ENCODE measurements at places on chromosomes 1 and 21.

GRCh38 chr1:151978922-151979321 lies 14.7 kb downstream of the S100A10 start:
- DNase-seq = no peak

DNA sequence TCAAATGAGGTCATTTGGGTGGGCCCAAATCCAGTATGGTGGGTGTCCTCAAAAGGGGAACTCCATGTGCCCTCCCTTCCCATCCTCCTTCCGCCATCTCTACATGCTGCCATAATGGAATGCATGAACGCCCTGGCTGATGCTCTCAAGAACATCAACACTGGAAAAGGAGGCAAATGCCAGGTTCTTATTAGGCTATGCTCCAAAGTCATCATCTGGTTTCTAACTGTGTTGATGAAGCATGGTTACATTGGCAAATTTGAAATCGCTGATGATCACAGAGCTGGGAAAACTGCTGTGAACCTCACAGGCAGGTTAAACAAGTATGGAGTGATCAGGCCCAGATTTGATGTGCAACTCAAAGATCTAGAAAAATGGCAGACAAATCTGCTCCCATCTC lies 16.6 kb upstream of the TRIM45 start:
- DNase-seq = no peak

GRCh38 chr1:89687254-89687653 lies 54.3 kb downstream of the LRRC8C start:
- no peak for DNase-seq

DNA sequence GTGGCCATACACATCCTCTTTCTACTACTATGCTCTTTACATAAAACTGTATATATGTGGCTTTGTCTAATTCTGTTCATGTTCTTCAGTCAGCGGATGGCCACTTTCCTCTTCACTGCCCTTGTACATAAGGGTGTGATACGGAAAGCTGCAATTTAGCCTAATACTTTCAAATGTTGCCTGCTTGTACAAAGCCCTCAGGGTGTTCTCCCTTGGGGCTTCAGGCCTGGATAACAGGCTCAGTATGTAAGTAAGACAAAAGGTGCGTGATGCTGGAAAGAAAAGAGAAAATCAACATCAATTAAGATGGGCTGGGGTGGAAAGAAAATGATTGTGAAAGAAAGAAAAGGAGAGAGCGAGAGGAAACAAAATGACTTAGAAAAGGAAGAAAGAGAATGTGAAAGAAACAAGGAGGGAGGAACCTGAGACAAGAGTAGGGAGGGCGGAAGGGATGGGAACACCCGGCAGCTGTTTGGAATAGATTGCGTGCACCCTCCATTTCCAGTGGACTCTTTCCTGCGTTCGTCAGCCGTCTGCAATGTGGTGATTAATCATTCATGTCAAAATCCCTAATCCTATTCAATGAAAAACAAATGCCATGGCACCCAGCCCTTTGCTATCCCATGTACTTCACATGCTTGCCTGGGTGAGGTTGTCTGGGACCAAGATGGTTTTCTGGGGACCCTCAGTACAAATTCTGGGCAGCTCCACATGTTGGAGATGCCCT lies 553.6 kb downstream of the NUF2 start:
- no peak for DNase-seq

- no peak for DNase-seq
These were observed 1.5 kb upstream of the MAGI3 start for GRCh38 chr1:113388621-113389358.

- DNase-seq = no peak
These were observed 25.3 kb upstream of the IFNLR1 start for GRCh38 chr1:24212376-24212775.

DNA sequence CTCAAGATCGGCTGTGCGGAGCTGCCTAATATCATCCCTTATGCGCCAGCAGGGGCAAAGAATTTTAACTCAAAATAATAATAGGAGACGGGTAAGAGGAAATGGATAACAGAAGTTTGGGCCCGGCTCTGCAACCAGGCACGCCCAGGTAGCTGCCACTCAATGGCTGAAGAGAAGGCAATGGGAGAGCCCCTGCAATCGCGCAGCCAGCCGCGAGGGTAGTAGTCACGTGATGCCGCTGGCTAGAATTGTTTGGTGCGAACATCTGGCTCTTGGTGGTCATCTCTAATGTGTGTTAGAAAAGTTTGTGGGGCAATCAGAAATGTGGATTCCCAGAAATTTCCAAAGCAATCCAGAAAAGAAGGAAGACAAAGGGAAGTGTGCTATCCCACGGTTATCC lies 12.3 kb downstream of the BARHL2 start:
- DNase-seq = no peak

GRCh38 chr1:14140831-14141401 lies 440.9 kb downstream of the PRDM2 start:
- DNase-seq = no peak

GRCh38 chr1:2380816-2381591 lies 10.3 kb downstream of the MORN1 start:
- DNase-seq = no peak

DNA sequence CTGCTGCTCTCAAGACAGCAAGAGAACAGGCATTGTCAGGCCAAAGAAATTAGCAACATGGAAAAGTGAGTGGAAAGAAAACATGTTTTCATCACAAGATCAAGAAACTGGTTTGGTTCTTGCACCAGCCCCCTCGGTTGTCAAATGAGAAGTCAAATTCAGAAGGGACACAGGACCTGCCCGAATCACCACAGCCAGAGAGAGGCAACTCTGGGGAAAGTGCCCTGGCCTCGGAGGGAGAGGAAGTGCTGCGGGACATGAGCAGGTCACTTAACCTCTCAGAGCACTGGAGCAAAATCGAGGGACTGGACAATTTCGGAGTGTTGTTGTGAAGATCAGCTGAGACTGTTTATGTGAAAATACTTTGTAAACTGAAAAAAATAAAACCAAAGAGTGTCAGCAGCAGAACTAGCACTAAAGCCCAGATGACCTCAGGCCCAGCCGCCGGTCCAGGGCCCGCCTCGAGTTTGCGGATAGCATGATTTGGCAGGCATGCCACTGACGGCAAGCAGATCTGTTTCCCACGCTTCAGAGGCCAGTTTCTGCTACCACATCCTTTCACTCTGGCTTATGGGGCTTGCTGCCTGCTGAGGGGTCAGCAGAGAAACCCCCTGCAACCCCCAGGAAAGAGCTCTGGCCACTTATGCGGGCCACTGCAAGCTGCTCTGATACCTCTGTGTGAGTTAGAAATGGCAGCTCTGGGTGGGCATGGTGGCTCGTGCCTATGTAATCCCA lies 32.1 kb downstream of the CD247 start:
- DNase-seq = no peak

DNA sequence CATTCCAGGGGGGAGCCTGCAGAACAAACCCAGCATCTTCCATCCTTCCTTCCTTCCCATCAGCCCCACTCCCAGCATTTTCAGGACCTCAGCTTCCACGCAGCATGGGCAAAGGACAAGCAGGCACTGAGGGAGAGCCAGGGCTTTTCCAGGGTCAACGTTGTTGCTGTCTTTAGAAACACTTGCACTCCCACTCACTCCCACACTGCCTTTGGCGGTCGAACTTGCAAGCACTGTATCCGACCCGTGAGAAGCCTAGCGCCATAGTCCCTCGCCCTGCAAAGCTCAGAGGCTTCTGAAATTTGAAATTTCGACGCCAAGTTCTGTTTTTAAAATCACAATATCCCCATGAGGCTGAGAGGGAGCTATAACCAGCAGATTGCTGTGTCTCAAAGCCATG lies 47.4 kb downstream of the KCNAB2 start:
- DNase-seq = no peak

DNA sequence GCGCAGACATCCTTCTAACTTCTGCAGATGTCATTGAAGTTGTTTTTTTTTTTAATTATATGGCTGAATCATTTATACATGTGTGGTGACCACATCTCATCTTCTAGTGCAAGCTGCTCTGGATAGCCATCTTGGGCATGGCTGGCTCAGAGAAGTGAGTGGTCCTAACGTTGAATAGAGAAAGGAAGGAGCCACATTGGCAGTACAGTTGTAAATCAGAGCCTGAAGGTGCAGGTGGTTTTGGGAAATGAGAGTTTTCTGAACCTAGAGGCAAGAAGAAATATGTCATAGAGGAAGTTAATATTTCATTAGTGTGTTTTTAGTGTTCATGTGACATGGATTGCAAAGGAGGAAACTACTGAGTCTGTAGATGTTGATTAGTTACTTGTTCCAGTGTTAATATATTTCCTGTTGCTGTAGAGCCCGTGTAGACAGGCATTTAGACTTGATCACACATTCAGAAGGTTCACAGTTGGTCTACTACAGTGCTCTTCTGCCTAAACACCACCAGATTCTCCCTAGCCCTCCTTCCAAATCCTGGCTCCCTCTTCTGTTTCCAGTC lies 163.7 kb downstream of the ROR1 start:
- no peak for DNase-seq

DNA sequence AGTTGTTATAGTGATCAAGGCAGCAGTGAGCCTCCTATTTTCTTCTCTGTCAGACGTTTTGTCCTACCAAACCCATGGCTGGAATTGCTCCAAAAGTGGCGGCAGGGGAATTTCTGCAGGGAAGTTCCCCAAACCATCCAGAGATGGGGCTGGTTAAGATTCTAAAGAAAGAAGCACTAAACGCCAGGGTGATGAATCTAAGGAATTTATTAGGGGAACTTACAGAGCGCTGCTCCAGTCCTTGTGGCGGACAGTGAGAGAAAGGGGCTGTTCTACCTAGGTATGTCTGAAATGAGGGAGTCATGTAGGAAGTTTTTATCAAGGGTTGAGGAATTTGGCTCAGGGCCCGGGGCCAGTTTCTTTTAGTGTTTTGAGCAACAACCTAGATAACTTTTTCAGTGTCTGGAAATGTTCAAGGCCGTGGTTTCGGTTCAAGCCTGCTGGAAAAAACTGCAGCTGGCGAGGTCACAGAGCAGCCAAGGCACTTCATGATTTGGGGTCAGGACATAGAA lies 222.4 kb upstream of the B3GALT2 start:
- DNase-seq = no peak

DNA sequence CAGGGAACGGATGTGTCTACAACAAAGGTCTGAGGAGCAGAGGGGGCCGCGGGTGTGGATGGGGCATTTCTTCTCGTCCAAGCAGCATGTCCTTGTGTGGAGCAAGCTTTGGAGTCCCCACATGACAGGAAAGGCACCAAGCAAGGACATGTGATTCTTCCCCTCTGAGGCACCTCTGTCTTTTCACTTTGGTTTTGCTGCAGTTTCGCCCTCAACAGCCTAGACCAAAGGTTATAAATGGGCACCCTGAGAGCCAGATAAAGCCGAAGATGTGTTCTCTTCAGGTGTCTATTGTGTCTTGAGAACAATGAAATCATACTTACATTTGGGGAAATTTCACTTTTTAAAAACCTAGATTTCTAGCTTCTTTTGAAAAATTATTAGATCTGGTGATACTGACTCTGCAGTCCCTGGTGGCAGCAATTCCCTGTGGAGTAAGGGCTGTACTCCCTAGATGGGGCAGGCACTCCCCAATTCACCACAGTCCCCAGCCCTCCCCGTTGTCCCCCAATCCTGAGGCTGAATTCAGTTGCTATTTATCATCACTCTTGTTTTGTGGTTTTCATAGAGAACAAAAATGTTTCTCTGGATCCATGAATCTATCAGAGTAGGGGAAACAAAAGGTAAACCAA lies 28.8 kb upstream of the IKBKE start:
- DNase-seq = no peak

DNA sequence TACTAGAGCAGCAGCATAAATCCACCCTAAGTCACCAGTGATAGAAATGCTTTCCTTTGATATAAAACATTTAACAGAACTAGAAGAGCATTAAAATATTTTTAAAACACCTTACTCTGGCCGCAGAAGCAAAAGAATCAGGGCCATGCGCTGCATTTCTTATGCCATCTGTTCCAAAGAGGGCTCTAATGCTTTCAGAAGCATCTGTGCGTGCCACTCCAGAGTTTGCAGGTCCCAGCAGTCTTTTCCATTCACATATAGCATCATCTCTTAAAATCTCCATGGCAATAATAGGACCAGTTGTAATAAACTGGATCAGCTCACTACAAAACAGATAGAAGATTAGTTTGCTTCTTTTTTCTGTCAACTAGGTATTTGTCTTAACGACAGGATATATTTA lies 69.2 kb downstream of the NME7 start:
- DNase-seq = no peak

GRCh38 chr1:84995484-84996334 lies 1.2 kb downstream of the MCOLN2 start:
- DNase-seq = no peak

- DNase-seq = no peak
These were observed 47.7 kb downstream of the TPR start for GRCh38 chr1:186327331-186327730.

DNA sequence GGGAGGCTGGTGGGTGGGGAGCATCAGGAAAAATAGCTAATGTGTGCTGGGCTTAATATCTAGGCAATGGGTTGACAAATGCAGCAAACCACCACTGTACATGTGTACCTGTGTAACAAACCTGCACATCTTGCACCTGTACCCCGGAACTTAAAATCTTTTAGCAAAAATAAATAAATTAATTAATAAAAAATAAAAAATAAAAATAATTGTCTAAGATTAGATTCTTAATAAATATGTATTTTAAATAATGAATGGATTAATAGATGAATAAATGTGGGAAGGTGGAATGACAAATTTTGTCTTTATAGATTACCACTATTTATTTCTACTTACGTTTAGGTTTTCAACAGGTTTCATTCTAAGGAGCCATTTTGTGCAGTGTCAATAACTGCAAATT lies 563.5 kb upstream of the B3GALT2 start:
- no peak for DNase-seq

GRCh38 chr1:245168086-245168485 lies 13.3 kb downstream of the KIF26B start:
- DNase-seq = no peak

DNA sequence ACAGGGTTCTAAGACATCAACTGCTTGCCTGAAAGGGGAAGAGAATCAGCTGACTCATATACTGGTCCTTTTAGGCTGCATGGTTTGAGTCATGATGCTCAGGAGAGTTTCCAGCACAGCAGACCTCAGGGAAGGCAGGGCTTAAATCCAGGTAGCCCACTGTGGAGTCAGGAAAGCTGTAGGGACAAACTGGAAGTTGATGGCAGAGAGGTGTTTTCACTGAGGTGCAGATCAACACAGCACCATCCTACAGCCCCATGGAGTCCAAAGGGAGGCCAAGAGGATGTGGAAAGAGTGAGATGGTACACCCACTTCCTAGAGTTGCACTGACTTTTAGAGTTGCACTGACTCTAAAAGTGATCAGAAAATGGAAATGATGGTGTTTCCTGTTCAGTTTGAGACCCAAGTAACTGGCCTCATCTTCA lies 252.4 kb upstream of the DUSP10 start:
- no peak for DNase-seq

DNA sequence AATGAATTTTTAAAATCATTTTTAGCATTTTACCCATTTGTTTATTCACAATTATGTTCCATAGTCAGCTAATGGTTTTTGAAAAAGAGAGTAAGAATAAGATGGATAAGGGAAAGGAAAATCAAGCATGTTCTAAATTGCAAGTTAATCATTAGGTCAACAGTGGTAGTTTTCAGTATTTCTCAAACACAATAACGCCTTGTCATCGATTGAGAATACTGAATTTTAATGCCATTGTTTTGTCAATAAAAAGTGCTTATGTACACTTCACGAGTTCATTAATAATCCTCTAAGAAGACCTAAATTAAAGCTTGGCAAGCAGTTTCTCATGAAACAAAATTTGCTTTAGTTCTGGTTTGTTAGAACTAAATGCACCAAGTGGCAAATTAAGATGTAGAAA lies 100.3 kb downstream of the RERE start:
- no peak for DNase-seq

- DNase-seq = no peak
These were observed 2.4 kb upstream of the BRWD1 start for GRCh38 chr21:39315603-39316445.

Data from stimulated activated CD4-positive, alpha-beta T cell treated with anti-CD3 and anti-CD28 coated beads, Interleukin-1b, Interleukin-23, amount 100 ng/mL, for 1 hour (primary cell).